ENCODE measurements at places on chromosomes 7 and 10.

- DNase-seq, result peak; percentile 30
Measured at GRCh38 chr7:29284696-29285443, 90.3 kb downstream of the CHN2 start.

- DNase-seq, result no peak
Measured at GRCh38 chr10:125711110-125711750, 8.3 kb upstream of the EDRF1 start.

GRCh38 chr10:62514079-62514693 lies 140.0 kb downstream of the ZNF365 start:
- peak; percentile 42 for DNase-seq

DNA sequence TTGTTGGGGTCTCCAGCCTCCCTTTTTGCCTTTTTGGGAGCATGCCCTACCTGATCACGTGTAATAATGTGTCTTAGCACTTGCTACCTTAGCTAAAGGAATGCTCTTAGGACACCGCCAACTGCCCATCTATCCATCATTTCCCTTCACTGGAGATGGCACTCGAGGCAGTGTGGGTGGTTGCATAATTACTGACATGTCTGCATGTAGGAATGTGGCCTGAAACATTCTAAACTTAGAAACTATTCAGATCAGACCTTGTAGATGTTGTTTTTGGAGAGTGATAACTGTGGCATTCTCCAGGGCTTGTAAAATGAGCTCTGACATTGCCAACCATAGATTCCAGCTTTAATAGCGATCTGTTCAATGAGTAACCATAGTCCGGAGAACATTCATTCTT lies 365.8 kb downstream of the BBS9 start:
- DNase-seq, result peak; percentile 92

DNA sequence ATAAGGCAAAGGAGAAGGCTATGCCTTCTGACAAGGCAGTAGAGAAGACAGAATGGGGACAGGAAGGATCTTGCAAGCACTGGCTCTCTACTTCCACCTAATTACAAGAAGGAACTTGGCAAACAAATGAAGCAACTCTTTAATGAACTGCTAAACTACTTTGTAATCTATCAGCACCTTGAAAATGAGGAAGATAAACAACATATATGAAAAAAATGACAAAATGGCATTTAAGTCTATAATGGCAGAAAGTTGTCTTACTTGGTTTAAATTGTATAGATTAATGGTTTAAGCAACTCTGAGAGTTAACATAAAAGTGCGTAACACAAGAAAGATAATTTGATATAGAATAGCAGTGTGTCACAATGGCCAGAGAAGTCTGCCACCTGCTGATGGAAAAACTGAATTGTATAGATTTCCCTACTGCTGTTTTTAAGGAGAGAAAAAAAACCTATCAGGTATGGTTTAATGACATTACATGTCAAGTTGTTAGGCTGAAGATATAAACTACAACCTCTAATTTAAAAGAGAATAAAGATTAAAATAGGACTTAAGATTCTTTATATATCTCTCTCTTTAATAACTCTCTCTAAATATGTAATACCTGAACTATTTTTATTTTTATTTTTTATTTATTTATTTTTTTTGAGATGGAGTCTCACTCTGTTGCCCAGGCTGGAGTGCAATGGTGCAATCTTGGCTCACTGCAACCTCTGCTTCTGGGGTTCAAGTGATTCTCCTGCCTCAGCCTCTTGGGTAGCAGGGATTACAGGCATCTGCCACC lies 11.8 kb downstream of the NT5C3A start:
- peak; percentile 62 for DNase-seq

GRCh38 chr7:50312250-50313162 lies 8.0 kb downstream of the IKZF1 start:
- no peak for DNase-seq

- DNase-seq, result no peak
Measured at GRCh38 chr7:75856536-75856935, 22.3 kb upstream of the RHBDD2 start.

- peak; percentile 66 for DNase-seq
Measured at GRCh38 chr7:3289996-3290395, 11.1 kb upstream of the SDK1 start.

DNA sequence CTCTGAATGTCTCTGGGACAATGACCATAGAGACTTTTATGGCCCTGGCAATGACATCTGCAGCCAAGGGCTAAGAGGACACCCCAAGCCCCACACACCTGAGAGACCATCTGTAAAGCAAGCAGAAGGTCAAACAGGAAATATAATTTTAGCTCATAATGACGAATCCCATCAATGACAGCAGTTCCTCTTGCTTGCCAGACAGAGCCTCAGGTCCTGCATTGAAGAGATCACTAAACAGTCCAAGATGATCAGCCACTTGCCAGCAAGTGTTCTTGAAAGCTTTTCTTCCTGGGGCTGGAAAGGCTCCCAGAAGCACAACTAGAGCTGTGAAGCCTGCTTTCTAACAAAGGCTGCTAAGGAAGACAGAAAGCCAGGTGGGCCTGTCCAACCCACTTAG lies 993.7 kb upstream of the AUTS2 start:
- no peak for DNase-seq

DNA sequence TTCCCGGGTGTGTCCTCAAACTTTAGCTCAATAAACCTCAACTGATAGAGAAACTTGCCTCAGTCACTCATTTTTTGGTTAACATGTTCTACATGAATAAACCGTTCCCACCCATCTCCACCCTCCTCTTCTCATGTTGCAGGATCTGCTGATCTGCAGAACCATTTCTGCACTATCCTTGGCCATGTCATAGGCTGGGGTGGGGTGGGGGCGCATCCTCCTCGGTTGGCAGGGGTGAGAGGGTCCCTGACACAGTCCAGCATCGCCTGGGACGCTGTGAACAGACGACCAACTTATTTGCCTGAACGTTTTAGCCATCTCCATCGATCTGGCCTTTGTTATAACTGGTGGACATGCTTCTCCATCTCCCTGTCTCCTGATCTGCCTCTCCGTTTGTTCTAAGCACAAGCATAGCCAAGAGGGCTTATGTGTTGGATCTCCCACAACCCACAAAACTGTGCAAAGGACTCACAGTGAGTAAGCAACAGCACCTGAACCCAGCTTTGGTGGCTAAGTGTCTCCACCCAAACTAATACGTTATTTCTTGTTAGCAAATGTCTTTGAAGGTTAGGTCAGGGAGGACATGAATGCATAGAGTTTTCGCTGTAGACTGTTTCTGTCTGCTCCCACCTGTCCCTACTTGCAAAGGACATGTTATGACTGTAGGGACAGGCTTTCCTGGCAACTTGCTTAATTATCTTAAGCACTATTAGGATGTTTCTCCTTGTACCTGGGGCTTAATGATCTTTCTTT lies 51.7 kb downstream of the PRKCQ start:
- no peak for DNase-seq

DNA sequence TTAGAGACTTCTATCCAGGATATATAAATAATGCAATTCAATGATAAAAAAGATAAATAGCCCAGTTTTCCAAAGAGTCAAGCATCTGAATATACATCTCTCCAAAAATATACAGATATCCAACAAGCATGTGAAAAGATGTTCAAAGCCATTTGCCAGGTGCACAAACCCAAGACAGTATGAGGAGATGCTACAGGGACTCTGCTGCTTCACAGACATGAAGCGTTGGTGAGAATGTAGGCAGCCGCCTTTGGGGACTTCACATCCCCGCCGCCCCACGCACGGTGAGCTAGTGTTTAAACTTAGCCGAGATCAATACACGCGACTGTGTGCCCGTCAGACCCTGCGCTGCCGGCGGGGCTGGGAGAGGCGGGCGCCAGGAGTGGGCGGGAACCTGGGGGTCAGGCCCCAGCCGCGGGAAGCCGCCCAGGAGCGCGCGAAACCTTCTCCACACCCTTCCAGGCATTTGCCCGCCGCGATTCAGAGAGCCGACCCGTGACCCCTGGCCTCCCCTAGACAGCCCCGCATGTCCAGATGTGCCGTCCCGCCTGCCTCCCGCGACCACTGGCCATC lies 927 bp upstream of the ALOX5 start:
- no peak for DNase-seq

All from renal cortical epithelial cell (primary cell).